ENCODE measurements at places on chromosomes 2 and 18.
A peak's percentile ranks its signal among the peaks of the same experiment; 100 is the strongest.

- no peak for DNase-seq
These were observed 108.5 kb upstream of the UNC80 start for GRCh38 chr2:209663139-209663538.

DNA sequence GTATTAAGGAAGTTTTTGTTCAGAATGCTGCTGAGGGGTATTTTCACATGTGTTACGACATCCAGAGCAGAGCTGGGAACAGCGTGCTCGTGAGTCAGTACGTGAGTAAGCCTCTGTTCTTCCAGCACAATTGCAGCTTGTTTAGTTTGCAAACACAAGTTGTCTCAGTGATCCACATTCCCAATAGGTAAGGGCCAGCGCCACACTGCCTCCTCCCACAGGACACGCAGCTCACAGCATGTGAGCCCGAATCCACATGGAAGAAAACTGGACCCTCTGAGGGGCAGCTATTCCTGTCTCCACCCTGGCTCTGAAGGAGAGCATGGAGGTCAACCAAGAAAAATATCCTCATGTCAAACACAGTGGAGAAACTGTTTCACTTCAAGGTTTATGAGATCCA is 173.9 kb upstream of the PID1 start:
- DNase-seq = peak; percentile 80

DNA sequence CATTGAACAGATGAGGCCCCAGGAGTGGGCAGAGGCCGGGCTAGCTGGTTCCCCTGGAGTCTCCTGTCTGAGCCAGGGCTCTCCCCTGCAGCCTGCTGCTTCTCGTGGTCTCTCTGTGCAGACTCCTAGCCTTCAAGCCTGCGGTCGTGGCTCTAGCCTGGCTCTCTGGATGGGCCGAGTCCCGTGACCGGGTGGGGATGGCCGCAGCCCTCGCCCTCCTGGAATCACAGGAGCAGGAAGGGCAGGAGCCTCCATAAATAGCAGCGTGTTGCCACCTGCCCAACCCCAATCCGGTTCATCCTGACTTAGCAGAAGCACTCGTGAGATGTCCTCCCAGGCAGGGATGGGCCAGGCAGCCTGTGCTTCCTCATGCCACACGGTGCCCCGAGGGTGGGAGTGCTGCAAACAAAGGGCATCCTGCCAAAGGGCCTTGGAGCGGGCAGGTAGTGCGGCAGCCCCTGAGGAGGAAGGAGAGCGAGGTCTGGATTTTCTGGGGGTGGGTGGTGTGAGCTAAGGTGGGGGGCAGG is 43.9 kb downstream of the FOSL2 start:
- no peak for DNase-seq

DNA sequence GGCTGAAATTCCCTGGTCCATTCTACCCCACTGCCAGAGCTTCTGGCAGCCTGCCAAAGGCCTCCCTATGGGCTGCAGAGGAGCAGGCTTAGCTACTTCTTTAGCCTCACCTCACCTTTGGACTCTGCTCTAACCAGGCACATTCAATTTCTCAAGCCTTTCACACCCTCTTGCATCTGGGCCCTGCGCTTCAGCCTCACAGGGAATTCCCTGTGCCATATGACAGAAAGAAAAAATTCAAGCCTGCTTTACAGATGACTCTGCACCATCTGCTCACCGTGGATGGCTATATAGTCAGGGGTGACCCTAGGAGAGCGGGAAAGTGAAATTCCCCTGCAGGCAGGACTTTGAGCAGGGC is 62.5 kb downstream of the REEP1 start:
- DNase-seq = no peak

DNA sequence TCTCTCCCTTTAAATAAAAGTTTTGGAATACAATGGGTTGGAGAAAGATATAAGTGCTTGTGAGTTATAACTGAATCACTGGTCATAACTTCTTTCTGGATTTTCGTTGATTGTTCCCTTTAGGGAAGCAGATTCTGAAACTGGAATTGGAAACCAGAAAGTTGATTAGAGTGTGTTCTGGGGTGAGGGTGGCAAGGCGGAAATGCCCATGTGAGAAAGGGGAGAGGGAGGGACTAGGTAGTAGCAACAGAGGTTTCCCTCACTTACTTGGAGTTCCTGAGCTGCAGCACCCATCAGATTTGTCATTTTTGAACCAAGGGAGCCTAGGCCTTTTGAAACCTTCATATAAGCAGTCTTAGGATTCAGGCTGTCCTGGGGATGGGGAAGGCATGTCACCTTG is 453.4 kb downstream of the KCNJ3 start:
- no peak for DNase-seq

DNA sequence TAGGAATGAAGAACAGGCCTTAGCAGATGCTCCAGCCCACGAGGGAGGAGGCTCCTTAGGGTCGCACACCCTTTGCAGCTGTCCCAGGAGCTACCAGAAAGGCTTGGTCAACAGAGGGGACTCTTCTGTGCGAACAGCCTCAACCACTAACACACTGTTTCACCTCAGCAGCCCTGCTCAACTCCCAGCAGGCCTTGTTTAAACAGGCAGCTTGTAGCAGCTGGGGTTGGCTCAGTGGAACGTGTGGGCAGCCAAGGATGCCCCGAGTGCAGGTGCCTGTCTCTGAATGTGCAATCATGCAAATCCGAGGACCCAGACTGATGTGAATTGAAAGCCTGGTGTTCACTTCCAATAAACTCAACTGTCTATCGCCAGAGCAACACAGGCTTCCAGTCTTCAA is 88.7 kb upstream of the CXCR4 start:
- no peak for DNase-seq

GRCh38 chr2:33108483-33109443 is 162.0 kb downstream of the LTBP1 start:
- DNase-seq = no peak

DNA sequence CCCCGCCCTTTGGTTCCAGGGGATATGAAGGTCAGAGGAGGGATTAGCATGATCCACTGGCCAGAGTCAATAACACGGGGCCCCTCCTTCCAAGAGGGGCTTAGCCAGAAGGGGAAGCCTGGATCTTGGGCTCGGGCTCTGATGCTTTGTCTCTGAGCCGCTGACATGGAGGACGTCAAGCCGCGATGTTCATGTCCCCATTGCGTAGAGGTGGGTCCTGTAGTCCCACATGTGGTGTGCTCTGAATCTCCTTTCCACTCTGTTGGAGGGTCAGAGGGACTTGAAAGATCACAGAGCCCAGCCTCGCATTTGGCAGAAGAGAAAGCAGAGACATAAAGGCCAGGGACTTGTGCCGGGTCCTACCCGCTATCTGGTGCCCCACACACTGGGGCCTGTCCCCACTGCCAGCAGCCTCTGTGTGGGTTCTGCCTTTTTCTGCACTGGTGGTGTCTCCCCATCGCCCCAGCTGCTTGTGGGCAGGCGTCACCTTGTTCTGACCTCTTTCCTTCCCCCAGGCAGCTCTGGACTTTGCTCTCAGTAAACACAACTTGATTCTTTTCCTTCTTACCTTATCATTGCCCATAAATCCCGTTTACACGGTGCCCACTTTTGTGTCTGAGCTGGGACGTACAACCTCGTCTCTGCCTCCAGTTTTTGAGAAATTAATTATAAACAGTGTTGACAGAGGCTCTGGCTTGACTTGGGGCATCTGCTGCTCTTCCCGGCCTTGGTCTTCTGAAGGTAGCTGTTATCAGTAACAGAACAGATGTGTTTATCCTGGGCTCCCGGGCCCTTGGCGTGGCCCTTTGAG is 48.8 kb downstream of the SH3BP4 start:
- peak; percentile 33 for DNase-seq

GRCh38 chr2:201643216-201643890 is at the start of gene TMEM237:
TSS of gene TMEM237 (minus strand) at chr2:201643503. CDS start at chr2:201643400, 103 bp downstream.
- DNase-seq = peak; percentile 80

GRCh38 chr2:116879650-116880160 is 934.8 kb upstream of the DDX18 start:
- no peak for DNase-seq

DNA sequence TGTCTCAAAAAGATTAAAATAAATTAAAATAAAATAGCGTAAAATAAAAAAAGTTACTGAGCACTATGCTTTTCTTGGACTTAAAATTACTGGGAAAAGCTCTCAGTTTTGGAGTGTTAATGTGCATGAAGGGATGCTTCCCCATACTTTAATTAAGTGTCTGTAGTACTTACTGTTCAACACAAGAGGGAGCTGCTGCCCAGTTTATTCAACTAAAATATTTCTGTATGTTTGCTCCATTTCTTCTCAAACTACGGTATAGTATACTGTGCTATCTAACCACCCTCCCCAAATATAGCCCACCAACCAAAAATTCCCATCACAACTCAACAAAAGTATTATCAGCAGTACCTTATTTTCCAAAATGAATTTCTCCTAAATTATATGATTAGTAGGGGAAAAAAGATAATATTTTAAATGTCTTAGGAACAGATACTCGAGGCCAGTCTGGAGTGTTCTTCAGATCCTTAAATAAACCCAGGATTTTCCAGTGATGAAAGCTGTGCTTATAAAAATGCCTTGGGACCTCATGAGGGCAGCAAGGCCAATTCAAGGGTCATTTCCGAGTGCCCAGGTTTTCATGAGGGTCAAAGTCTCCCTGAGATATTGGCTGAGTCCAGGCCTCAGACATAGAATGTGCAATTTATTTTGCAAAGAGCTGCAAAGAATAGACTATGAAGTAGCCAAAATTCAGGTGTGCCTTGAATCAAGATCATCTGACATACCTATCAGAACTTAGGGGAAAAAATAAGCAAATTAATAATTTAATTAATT is 64.1 kb downstream of the CHRNA1 start:
- DNase-seq = no peak

DNA sequence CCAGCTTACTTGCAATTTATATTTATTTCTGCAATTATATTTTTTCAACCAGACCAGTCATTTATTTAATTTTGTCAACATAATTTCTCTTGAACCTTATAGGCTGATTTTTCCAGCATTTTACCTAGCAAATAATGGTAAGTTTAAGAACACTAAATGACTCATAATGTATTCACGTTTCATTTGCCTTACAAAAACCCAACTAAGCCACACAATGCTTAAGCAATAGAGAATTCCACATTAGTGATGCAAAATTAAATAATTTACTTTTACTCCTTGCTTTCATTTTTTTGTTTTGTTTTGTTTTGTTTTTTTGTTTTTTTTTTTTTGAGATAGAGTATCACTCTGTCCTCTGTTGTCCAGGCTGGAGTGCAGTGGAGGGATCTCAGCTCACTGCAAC is 110.4 kb upstream of the VRK2 start:
- no peak for DNase-seq

GRCh38 chr2:239118675-239119211 is 270.9 kb downstream of the TWIST2 start:
- DNase-seq = peak; percentile 14

DNA sequence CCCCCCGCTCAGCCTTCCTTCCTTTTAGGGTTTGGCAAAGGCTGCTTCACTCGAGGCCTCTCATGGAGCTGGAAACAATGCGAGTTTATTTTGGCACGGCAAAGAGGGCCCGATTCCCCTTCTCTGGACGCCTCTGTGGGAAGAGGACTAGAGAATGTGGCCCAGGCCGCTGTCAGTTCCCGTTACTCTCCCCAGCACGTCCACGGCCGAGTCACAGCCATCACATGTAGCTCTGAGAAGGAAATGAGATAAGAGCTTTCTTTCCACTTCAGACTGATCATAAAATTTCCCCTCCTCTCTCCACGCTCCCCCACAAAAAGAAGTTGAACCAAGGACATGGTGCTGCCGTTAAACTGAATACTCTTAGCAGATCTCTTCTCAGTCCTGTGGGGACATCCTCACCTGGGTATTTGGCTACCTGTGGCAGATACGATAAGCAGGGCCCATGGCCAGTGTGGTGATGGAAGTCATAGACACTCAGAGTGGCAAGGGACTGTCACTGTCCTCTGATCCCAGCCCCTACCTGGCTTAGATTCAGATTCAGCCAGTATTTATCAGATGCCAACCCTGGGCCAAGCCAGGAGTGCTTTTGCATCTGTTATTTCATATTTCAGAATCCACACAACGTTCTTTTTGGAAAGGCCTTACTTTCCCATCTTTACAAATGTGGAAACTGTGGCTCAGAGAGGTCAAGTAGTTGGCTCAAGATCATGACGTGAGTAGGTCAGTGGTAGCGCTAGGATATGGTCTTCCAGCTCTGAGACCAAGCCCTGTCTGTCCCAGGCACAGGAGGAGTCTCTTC is 101.2 kb downstream of the MCFD2 start:
- peak; percentile 69 for DNase-seq

DNA sequence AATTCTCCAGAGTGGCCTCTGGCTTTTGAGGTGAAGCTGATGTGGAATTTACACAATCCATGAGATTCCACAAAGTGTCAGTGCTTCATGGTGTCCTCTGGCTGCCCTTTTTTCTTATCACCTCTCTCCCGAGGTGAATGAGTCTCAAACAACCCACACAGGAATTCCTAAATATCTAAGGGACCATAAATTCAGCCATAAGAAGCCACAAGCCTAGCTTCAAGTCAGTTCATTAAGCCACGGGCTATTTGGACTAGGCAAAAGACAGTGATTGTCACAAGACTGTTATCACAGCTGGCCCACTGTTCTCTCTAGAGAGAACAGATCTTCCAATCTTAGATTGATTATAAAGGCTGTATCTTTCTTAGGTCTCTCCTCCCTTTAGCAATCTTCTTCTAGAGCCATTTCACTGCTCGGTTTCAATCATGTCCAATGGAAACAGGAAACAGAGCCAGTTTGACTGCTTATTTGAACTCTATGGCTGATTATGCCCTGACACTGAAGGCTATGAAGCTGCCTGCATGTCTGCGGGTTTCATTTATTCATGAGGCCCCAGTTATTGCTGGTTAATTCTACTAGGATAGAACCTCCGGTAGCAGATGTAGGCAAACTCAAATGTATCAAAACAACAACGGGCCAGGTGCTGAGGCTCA is 4.1 kb downstream of the NEMP2 start:
- no peak for DNase-seq

- no peak for DNase-seq
These were observed 310.7 kb downstream of the CLIP4 start for GRCh38 chr2:29425866-29426265.

GRCh38 chr2:197042739-197043196 is 116.3 kb upstream of the PGAP1 start:
- DNase-seq = no peak

DNA sequence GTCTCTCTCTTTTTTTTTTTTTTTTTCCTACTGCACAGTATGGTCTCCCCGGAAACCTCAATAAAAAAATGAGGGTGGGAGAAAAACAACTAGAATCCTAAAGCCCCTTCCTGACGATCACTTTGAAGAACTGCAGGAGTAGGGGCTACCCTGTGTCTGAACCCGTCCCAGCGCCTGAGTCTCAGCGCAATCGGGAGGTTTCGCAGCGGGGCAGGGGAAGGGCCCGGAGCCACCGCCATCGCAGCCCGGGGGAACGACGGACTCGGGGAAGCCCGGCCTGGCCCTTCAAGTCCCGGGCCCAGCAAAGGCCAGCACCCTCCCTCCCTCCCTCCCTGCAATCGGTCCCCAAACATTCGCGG is 411 bp downstream of the NARS1 start:
- no peak for DNase-seq

- peak; percentile 40 for DNase-seq
These were observed at the start of gene DRC1 for GRCh38 chr2:26401739-26402541. TSS of gene DRC1 (plus strand) at chr2:26401920. CDS start at chr2:26401990, 70 bp downstream.

- no peak for DNase-seq
These were observed 25.4 kb downstream of the ZFP36L2 start for GRCh38 chr2:43201016-43201415.

DNA sequence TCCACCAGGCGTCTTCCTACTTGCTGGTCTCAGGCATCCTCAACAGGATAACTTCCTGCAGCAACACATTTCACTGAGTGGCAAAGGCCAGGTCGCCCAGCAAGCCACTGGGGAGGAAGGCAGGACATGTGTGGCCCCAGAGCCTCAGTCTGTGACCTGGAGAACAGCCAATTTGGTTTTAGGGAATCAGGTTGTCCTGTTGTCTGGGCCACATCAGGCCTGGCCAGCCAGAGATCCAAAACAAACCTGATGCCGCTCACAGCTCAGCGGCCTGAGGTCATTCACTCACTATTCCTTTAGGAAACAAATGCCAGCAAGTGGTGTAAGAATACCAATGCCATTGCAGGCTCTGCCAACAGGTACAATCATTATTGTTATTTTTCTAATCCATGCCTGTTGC is 210.7 kb downstream of the VAPA start:
- DNase-seq = no peak
